SK-N-MC (cell line): ENCODE measurements at places on chromosomes 11 and 22.

DNA sequence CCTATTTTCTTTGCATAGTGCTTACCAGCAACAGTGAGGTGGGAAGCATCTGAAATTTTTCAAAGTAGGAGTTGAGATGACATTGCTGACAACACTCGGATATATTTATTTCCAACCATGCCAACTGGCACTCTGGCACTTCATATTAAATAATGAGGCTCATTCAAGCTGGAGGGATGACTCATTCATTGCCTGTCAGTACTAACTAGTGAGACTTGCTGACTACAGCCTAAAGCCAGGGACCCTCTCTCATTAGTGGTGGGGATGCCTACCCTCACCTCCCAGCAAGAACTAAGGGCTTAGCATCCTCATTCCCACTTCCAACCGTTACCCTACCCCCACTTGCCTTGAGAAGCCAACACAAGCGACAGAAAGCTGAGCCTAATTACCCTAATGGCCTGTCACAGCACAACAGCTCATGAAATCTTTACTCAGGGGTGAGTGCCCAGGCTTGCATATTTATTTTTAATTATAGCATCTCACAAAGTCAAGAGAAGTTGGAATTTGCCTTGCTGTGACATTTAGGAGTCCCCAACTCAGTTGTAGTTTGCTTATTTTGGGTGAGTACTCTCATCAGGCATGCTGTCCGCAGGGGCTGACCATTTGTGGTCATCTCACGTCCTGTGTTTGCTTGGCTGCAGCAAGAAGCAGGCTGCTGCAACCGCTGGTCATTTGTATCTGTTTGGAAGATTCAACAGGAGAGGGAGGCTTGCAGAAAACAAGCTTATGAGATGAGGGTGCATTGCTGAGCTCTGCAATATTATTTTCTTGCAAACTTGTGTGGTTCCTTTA lies 181.6 kb upstream of the POU2AF2 start:
- DNase-seq: no peak

DNA sequence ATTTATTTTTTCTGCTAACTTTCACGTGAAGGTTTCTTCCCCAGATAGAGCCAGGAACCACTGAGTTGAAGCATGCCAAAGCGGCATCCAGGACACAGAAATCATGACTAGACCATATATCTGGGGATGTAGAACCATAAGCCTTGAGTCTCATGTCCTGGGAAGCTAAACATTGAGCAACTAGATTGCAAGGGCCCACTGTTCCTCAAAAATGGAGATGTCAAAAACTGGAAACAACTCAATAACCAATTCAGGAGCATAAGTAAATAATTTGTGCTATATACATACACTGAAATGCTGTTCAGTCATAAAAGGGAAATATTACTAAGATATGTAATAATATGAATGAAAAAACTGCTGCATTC lies 29.0 kb upstream of the CARD16 start:
- DNase-seq: no peak

- DNase-seq: no peak
These were observed 24.1 kb downstream of the ZNRF3 start for GRCh38 chr22:28907311-28908008.

DNA sequence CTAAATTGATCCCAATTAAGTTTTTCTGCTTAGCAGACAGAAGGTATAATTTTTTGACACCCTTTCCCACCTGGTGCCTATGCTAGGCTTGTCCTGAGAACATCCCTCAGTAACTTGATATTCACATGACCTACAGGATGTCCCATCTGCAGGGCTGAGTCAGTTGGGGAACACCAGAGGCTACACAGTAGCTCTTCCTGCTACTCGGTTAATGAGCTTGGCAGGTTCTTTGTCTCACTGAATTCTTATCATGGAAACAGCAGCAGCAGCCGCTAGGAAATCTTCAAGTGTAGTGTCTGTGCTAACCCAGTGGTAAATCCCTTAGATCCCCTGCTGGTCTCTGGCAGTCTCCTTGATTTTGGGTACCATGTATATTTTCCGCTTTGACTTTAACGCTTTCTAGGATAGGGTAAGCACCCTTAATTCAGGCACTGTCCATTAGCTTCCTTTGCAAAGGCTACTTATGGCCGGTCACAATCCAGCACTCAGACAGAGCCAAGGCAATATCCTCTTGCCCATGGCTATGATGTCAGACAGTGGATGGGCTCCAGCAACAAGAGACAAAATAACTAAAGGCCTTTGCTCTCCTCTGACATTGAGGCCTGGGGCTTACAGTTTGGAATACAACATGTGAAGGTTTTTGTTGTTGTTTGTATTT lies 8.5 kb downstream of the MRPL16 start:
- no peak for DNase-seq

DNA sequence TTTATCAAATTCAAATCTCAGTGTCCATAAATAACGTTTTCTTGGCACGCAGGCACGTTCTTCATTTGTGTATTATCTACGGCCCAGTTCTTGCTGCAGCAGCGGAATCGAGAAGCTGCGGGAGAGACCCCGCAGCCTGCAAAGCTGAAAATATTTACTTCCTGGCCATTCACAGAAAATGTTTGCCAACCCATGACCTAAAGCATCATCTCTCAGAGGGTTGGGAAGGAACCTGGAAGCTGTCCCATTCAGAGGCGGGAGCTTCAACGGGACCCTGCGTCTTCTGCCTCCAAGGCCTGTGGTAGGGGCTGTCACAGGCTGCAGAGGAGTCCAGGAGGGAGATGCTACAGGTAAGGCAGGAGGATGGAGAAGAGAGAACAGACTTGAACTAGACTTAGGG lies 319.2 kb downstream of the MN1 start:
- no peak for DNase-seq

GRCh38 chr11:60915248-60915914 lies 1.4 kb downstream of the TMEM109 start:
- no peak for DNase-seq
